Transverse colon (tissue), 4 donors: ENCODE measurements at places on chromosomes 6 and 20.

- no peak for DNase-seq
These were observed 239.8 kb upstream of the PREP start for GRCh38 chr6:105642708-105643107.

DNA sequence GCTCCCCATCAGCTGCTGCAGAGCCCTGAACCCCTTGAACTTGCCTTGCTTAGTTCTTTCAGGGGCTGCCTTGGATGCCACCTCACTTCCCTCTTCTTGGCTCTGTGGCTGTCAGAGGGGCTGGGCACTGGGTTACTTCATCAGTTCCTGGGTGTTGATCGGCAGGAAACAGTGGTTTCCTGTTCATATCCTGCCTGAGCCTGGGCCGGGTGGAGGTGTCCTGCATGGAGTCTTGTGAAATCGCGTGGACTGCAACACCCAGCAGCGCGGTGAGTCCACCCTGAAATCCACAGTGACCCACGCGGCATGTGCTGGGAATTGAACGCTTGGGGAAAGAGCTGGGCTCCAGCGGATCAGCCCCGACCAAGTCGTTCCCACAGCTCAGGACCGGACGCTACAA is 97.5 kb downstream of the CDH26 start:
- DNase-seq = peak; percentile 41

- DNase-seq = no peak
These were observed 487.2 kb downstream of the QKI start for GRCh38 chr6:163901681-163902080.

DNA sequence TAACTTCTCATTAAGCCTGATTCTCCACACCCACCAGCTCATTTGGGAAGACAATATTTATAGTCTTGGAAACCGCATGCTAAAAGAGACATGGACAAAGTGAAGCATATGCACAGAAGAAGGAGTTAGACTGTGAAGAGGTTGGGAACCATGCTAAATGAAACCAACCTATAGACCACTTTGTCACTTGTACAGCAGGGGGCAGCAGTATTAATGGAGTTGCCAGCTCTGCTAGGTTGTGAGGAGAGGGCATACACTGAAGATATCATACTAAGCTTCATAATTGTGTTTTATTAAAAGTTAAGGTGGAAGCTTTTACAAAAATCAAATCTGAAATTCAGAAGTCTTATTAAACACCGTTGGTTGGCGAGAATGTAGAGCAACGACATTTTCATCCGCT is 38.3 kb upstream of the HMGCLL1 start:
- DNase-seq = no peak

- DNase-seq = no peak
These were observed 590.7 kb upstream of the FLRT3 start for GRCh38 chr20:14928083-14928482.

GRCh38 chr6:75201901-75202672 is 3.8 kb downstream of the COL12A1 start:
- DNase-seq = peak; percentile 16
